ENCODE measurements at places on chromosomes 12 and 14.
A peak's percentile ranks its signal among the peaks of the same experiment; 100 is the strongest.

- DNase-seq: no peak
These were observed 113.3 kb downstream of the PTPRO start for GRCh38 chr12:15435597-15435996.

DNA sequence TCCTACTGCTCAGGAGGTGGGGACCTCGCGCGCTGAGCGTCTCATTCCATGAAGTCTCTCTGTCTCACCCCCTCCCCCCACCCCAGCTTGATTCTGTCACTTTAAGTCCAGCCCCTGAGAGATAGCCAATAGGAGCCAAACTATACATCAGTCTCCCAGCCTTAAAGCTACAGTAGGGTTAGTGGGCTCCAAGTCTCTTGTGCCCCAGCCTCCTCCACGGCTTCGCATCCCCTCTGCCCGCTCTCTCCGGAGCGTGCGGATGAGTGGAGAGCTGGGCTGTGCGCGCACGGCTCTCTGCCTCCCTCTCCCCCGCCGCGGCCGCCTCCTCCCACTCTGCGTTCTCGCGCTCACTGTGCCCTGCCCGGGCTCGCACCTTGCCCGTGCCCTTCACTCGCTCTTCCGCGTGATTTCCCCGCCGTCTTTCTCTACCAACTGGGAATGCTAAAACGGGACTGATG is at the start of gene ESRRB:
Gene ESRRB, plus strand, starts transcription at position 191 of the 458 bp plus-strand sequence. Its CDS starts 265 bp downstream, at position 456.
- no peak for DNase-seq

GRCh38 chr12:51841727-51842126 is 6.8 kb downstream of the FIGNL2 start:
- no peak for DNase-seq

DNA sequence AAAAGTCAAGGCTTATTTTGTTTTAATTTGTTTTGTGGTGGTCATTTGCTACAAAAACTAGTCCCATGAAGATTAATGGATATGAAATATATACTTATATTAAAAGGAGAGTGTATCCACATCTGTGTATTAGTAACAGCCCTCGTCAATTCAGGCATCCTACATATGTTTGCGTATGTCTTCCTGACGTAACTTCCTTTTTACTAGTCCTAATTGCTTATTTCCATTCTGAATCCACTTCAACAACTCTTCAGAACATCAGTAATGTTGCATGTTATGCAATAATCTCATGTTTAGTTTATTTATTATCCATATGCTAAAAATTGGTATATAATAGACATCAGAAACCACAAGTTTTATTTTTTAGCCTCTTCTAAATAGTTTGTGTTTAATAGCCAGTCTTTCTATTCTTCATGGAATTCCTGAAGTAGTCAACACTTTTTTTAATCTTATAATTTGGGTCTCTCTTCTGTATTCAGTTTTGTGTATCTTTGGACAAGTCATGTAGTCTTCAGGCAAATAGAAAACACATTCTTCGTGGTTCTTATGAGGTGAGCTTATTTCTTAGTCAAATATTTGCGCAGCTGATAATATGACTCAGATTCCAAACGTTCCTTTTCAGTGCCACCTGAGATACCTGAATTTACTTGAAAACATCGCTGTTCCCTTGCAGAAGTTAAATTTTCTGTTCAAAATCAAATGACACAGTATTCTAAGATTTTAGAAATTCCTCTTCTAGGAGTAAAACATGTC is 268.6 kb downstream of the CCDC59 start:
- DNase-seq: no peak

DNA sequence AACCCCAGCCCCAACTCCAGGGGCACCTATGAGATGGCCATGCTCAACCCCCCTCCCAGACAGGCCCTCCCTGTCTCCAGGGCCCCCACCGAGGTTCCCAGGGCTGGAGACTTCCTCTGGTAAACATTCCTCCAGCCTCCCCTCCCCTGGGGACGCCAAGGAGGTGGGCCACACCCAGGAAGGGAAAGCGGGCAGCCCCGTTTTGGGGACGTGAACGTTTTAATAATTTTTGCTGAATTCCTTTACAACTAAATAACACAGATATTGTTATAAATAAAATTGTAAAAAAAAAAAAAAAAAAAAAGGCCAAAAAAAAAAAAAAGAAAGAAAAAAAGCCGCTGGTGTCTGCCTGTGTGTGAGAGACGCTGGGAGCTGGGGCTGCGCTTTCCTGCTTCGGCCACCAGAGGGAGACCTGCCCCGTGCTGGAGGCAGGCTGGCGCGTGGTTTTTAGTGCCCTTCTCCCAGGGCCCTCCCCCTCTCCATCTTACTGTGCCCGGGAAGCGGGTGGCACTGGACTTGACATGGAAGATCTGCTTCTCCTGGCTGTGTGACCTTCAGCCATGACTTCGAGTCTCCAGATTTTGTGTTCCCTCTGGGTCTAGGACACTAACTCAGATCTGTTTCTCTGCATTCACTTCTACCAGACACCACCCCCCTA is 3.4 kb upstream of the NXPH4 start:
- DNase-seq: peak; percentile 66

DNA sequence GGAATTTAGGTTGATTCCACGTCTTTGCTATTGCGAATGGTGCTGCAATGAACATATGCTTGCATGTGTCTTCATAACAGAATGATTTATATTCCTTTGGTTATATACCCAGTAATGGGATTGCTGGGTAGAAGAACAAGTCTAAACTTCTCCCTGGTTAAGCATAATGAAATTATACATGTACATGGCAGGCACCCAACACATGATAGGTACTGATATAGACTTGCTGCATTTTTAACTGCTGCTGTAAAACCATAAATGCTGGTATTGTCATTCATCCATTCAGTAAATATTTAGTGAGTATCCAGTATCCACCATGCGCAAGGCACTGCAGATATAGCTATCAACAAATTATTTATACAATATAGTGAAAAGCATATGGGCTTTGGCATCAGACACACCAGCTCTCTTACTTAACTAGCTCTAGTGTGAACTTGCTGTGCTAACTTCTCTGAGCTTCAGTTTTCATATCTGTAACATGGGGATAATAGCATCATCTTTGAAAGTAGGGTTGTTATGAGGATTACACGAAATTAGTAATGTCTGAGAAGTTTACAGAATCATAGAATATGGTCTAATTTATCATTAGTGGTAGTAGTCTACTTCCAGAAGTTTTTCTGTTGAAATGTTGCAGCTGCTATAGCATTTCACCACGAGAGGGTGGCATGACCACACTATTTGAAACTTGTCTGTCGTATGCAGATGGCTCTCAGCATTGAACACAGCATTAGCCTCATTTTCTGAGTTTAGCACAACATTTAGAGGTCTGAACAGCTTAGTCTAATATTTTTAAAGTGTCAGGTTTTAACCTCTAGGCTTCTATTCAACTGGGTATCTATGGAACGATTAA is 32.0 kb upstream of the SEL1L start:
- DNase-seq: no peak

- DNase-seq: no peak
These were observed 36.6 kb downstream of the LRP6 start for GRCh38 chr12:12230275-12230674.

- DNase-seq: no peak
These were observed 38.1 kb downstream of the DBX2 start for GRCh38 chr12:45012749-45013148.

- DNase-seq: no peak
These were observed 310.7 kb downstream of the AEBP2 start for GRCh38 chr12:19749906-19750574.

GRCh38 chr12:91636721-91637120 is 454.1 kb upstream of the DCN start:
- DNase-seq: no peak

DNA sequence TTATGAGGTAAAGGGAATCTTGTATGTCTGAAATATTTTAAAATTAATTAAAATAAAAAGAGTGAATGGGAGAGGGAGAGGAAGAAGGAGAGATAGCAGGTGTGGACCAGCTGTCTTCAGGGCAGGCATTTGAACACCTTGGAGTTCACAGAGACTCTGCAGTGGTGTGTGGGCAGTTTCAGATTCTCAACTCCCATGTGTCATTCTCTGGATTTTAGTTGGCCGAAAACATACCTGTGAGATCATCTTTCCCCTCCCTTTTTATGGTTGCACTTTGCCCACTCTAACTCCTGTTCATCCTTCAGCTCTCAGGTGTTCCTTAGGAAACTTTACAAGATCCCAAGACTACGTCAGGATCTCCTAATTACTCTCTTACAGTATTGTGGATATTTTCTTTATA is 108.1 kb downstream of the ERC1 start:
- no peak for DNase-seq

DNA sequence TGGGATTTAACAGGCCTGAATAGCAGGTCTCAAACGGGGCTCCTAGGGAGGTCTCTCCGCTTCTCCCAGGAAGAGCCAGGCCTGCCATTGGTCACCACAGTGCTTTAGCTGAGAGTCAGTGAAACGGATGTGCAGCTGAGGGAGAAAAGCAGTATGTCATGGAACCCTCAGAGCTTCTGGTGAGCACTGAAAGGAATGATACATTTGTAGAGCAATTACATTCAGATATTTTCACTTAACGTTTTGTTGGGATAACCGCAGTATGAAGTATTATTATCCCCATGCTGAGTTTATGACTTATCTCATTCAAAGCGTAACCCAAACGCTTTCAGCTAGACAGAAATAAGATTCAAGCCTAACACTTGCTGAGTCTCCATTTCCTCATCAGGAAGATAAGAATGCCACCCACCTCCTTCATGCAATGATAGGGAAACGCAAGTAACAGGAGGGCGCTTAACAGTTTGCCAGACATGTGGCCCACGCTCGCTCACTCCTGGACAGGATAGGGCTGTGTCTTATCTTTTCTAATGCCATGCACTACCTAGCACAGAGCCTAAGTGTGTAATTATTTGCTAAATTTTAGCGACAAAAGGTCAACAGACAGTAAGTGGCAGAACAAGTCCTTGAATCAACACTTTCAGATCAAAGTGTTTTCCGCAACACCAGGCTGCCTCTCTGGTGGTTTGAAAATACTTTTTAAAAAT is 28.2 kb downstream of the DAD1 start:
- no peak for DNase-seq

- no peak for DNase-seq
These were observed 173.5 kb downstream of the SLC41A2 start for GRCh38 chr12:104784592-104784991.

DNA sequence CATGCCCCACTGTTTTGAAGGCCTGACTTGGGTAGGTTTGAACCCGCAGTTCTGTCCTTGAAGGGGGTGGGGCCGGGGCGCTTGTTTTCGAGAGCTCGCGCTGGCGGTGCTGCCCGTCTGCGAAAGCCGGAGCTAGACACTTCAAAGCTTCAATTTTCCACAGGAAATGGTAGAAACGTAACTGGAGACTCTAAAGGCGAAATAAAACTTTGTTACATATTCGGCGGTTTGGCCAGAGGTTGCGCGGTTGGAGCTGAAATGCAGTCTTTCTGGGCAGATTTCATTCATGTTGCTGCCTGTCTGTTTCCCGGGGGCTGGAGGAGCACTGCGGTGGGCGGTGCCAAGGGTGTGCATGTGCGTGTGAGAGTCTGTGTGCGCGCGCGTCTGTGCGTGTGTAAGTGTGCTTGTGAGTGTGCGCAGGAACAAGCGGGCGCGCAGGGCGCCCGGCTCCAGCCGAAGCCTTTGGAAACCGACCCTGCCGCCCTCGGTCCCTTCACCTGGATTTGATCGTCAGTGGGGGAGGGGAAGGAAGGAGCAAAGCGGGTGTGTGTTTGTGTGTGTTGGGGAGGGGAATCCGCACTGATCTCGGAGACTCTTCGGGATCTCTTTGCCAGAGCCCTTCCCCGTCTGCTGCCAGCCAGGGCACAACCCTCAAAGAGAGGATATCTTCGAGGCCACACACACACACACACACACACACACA is 227.7 kb upstream of the CRY1 start:
- peak; percentile 42 for DNase-seq

DNA sequence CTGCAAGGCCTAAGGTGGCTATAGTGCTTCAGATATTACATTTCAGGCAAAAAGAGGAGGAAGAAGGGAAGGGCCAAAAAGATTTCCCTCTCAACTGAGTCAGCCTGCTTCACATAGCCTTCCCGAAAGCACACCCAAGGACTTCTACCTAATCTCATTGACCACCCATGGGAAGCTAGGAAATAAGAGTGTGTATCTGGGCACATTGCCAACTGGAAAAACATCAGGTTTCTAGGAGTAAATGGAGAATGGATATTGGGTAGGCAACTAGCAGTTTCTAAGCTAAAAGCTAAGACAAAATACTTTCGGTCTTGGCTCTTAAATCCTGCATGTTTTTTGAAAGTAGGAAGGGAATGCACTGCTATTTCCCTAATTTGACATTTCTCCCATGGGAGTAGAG is 221.7 kb upstream of the GRIP1 start:
- no peak for DNase-seq

GRCh38 chr14:61475316-61475715 is 153.9 kb downstream of the PRKCH start:
- no peak for DNase-seq

GRCh38 chr14:25698111-25698510 is 648.2 kb upstream of the STXBP6 start:
- no peak for DNase-seq

DNA sequence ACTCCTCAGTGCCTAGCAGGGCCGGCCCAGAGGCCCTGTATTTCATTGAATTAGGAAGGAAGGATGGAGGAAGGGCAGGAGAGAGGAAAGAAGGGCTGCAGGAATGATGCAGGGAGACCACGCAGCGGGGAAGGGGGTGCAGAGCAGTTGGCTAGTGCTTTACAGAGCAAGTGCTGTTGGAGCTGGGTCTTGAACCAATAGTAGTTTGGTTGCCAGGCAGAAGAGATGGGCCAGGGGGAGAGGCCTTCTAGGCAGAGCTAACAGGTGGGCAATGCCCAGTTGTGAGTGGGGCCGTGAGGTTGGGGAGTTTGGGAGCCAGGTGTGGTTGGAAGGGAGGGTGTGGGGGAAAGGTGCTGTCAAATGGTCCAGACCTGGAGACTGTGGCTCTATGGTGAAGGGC is 39.1 kb upstream of the SRSF5 start:
- no peak for DNase-seq

GRCh38 chr12:68040450-68041075 is 51.3 kb downstream of the IFNG-AS1 start:
- DNase-seq: peak; percentile 32

DNA sequence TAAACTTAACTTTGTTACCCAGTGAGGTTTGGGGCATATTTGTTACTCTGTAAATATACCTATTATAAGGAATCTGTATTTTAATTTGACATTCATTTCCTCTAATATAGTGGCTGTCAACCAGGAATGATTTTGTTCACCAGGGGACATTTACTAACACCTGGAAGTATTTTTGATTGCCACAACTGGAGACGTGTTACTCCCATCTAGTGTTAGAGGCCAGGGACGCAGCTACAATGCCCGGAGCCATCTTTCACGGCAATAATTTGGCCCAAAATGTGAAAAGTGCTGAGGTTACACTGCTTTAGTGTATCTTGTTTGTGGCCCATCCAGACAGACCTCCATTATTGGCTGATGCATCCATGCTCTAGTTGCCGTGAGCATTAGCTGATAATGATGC is 881.3 kb upstream of the ATXN7L3B start:
- DNase-seq: no peak

- no peak for DNase-seq
These were observed 141.1 kb downstream of the ALG10 start for GRCh38 chr12:34163443-34163842.

Data from stimulated activated CD4-positive, alpha-beta T cell treated with anti-CD3 and anti-CD28 coated beads, Interleukin-15, amount 100 ng/mL, for 1 hour (primary cell).